Breast epithelium (tissue), 4 donors: ENCODE measurements at places on chromosomes 16 and 17. TPM values are rescaled to one million over a fixed set of nuclear protein-coding genes. Genes with fewer than 3 reads are reported as not detected.

GRCh38 chr17:19327031-19327783 is 35.3 kb downstream of the B9D1 start:
- DNase-seq, result peak; percentile 69

- no peak for DNase-seq
Measured at GRCh38 chr16:51523400-51523799, 372.3 kb upstream of the SALL1 start.

GRCh38 chr17:40720899-40721298 is 17.3 kb upstream of the KRT24 start:
- DNase-seq, result no peak

GRCh38 chr17:41583137-41584127 is 3.3 kb downstream of the KRT14 start:
- no peak for DNase-seq

GRCh38 chr17:19418251-19418992 is 7.4 kb downstream of the RNF112 start:
- no peak for DNase-seq

DNA sequence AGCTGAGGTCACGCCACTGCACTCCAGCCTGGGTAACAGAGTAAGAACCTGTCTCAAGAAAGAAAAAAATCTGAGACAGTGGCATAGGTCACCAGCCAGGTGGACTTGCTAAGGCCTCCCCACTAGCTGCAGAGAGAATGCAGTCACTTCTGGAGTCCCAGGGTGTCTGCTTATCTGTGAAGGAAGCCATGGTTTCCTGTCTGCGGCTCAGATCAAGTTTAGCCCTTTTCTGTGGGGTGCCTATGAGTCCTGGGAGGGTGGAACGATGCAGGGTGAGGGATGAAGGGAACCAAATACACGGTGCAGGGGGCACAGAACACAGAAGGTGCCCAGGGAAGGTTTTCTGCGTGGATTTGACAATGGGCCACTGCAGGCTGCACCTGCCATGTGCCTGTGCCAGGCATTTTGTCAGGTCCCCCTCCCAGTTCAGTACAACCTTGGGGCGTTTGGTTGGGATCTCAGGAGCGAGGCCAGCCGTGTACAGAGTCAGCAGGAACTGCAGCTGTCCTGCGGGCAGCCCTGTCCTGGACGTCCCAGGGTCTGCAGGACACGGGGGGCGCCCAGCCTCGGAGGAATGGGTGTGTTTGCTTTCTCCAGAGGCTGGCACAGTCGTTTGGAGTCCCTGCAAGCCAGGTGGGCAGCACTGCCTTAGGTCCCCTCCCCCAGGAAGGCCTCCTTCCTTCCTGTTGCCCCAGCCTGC is 41.8 kb downstream of the RAB11FIP4 start:
- DNase-seq, result no peak

DNA sequence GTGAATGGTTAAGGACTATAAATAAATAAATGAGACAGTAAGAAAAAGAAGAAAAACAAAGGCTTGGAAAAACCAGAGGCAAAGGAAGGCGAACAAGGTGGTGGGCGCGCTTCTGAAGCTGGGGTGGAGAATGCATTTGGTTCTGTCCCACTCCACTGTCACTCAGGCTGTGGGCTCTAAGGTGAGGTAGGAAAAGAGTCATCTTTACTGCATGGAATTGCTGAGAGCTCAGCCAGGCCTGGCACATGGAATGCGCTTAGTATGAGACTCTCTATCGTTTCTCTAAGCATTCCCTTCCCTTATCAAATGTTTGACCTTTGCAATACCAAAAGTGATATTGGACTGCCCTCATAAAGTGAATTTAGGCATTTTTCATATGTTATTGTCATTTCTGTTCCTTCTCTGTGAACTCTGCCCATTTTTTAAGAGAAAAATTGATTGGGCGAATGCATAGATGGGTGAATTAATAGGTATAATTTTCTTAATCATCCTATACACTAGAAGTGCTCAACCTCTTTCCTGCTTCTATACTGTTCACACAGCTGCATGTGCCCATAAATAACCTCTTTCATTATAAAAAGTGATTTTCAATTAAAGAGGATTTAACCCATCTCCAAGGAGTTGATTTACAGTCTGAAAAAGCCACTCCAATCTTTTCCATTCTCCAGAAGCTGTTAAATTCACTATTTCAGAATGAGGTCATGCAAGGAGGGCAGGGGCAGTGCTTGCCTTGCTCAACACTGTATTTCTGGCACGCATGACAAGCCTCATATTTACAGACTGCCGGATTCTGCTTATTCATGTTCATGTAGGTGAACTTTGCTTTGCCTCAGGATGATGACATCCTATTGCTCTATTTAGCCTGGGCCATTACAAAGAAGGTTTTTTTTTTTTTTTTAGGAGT is 87.7 kb downstream of the MYH10 start:
- DNase-seq, result no peak

DNA sequence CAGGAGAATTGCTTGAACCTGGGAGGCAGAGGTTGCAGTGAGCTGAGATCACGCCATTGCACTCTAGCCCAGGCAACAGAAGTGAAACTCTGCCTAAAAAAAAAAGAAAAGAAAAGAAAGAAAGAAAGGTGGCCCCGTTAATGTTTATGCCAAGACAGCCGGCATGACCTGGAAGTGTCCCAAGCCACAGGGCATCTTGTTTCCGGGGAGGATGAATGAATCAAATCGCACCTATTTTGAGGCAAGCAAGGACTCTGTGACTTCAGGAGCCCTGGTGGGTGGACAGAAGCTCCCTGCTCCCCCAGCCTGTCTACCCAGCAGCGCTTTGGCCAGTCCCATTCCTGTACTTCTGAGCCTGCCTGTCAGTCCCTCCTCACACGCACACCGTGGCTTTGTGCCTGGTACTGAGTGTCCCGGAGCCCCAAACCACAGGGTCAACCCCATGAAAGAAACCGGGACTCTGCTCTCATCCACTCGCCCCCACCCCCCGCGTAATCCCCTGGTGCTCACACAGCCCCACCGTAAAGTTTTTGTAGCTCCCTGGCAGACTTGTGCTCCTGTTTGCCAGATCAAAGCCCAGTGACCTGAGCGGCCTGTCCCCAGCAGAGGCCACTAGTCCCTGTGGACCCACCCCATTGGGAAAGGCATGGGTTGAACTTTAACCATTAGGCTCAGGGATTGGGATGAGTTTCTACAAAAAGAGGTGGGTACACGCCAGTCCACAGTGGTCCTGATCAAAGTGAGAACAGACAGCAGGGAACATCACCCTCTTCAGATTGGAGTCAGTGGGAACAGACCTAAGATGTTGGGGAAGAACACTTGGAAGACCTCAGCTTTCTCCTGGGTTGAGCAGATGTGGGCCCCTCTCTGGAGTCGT is 19.3 kb downstream of the CD2BP2 start:
- DNase-seq, result no peak

DNA sequence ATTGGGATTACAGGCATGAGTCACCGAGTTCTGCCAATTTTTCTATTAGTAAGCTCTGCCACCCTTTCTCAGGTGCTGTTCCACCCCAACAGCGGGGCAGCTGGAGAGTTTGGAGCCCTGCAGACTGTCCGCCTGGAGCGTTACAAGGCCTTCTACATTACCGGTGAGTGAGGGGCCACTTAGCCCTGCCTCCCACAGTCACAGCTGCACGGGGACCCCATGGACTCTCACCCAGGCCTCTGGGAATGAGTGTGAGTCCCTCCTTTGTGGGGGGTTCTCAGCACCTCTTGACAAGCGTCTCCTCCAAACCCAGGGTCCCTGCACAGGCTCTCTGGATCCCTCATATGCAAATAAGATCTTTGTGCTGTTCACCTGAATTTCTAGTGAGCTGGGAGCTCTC is 56.0 kb downstream of the WIPI1 start:
- DNase-seq, result no peak

UNC119 gene
- 19.2 TPM for total RNA-seq

SEZ6 gene
- total RNA-seq, result not detected

HEATR9 gene
- not detected for total RNA-seq
